ENCODE measurements at places on chromosomes 1 and 21.
A peak's percentile ranks its signal among the peaks of the same experiment; 100 is the strongest.

- DNase-seq = no peak
These were observed 242.2 kb downstream of the PTPRC start for GRCh38 chr1:198880818-198881597.

DNA sequence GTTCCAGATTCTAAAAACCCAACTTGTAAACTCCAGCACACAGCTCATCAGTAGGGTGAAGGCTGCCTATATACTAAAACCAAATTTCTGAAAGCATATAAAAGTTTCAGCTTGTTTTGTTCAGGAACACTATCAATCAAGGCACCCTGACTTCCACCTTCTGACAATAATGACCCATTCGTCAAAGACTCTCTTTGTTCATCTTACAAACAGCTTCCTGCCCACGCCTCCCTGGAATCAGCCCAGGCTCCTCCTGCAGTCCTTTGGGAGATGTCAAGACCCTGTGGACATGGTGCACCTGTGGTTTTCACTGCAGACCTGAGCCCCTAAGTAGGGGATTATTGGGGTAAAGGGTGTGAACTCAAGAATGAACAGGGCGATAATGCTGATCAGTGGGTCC, 178.9 kb upstream of the CAMK1G start:
- no peak for DNase-seq

GRCh38 chr1:88399690-88400089, 284.4 kb upstream of the PKN2 start:
- DNase-seq = no peak

DNA sequence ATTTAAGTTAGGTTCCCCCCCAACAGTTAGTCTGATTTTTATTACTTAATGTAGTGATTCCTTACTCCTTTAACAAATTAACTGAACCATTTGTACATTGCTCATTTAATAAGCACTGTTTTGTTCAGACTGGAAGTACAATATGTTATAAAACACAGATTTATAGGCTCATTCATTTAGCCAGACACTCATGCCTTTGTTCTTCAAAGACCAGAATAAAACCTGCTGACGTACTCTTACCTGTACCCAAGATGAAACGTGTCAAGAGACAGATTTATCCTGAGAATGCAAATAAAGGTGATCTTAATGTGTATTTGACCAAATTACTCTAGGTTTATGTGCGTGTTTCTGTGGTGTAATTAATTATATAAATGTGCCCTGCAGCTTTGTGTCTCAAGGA, 92.8 kb downstream of the INTS7 start:
- DNase-seq = no peak

GRCh38 chr21:32456497-32456918, 44.0 kb downstream of the EVA1C start:
- DNase-seq = no peak

DNA sequence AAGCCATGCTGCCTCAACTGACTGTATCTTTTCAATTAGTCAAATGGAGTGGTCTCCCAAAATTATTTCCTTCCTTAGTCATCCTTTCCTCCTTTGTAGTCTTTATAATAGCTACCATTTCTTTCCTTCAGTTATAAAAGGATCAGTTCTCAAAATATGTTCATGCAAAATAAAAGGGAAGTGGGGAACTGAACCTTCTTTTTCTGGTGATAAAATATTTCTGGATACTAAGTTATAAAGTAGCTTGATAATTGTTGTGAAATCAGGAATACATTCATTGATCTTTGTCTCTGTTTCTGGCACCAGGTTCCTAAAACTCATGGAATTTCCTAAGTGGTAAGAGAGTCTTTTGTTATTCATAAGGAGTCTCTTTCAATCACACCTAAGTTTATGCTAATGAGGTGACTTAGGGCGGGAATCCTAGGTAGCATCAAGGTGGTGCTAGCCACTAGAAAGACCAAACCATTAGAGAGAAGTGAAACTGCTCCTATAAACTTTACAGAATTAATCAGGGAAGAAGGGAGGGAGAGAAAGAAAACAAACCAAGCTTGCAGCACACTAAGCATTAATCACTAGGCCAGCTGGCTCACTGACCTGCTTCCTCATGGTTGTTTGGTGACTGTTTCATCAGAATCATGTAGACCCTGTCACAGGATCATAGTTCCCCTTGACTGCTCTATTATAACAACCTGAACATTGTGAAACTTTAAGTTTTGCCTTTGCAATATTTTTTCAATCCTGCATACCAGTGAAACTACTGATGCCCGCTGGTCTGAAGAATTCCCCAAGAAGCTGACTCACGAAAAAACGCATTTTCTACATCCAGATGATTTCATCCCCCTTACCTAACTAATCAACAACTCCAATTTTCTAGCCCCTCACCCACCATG, 161.6 kb upstream of the PTBP2 start:
- no peak for DNase-seq

DNA sequence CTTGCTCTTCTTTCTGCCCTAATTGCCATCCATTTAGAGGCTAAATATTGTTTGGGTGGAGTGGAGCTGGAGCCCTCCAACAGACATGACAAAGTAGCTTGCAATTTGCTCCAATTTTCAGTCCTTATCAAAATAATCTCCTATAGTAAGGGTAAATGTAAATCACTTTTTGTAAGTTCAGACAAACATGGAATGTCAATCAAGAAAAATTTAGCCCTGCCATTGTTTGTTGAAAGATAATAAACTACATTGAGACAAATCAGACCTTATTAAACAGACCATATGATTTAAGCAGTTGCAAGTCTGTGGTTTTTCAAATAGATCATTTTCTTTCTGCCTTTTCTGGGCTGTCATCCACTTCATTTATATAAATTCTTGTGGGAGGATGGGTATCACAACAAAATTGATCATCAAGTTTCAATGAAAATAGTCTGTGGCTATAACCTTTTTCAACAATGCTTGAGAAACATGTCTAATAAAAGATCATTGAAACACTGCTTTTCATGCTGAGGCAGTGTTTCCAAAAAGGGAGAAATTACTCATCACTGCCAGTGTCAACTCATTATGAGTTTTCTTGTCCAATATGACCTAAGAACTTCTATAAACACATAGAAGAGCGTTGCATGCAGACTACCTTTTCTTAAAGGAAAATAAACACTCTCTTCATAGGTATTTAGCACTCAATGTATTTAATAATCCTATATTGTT, 1152.0 kb upstream of the B3GALT2 start:
- no peak for DNase-seq

DNA sequence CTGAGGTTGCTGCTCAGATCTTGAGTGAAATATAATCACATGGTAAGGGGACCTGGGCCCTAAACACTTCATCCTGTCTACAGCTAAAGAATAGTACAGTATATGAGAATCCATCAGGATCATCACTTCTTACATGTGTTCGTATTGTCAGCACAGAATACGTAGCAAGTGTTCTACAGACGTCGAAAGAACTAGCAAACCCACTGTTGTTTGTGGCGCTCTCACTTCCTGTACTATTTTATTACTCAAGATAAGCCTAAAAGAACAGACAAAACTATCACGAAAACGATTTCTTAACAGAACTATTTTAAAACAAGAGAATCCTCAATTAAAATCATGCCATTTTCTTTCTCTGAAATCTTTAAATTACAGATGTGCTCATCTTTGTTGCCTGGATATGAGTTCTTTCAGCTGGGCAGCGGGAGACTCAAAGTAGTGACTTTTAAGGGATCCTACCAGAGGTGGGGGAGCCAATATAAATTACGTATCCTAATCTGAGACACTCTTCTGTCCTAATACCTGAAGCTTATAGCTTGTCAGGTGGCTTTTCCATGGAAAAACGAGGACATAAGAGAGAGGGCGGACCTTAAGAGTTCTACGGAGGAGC, 724 bp downstream of the ST7L start:
- no peak for DNase-seq

GRCh38 chr21:33069994-33070743, at the start of gene OLIG1:
OLIG1 (plus strand) TSS chr21:33070141; CDS start chr21:33070247, 106 bp downstream.
- DNase-seq = peak; percentile 92

- DNase-seq = peak; percentile 59
These were observed 80.9 kb upstream of the LBR start for GRCh38 chr1:225508538-225509375.

- DNase-seq = no peak
These were observed 776 bp upstream of the TNFRSF9 start for GRCh38 chr1:7941437-7941793.

GRCh38 chr1:218259800-218260199, 25.3 kb upstream of the RRP15 start:
- peak; percentile 43 for DNase-seq

DNA sequence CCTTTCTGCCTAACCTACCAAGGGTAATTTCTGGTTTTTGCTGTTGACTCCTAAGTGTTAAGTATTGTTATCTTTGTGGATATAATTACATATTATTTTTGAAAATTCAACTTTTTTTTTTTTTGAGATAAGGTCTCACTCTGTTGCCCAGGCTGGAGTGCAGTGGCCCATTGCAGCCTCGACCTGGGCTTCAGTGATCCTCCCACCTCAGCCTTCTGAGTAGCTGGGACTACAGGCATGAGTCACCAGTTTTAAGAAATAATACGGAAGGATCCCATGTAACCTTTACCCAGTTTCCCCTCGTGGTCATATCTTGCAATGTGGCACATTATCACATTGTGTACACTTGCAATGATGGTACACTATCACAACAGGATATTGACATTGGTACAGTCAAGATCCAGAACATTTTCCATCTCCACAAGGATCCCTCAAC, 3.1 kb downstream of the CHD1L start:
- DNase-seq = no peak

DNA sequence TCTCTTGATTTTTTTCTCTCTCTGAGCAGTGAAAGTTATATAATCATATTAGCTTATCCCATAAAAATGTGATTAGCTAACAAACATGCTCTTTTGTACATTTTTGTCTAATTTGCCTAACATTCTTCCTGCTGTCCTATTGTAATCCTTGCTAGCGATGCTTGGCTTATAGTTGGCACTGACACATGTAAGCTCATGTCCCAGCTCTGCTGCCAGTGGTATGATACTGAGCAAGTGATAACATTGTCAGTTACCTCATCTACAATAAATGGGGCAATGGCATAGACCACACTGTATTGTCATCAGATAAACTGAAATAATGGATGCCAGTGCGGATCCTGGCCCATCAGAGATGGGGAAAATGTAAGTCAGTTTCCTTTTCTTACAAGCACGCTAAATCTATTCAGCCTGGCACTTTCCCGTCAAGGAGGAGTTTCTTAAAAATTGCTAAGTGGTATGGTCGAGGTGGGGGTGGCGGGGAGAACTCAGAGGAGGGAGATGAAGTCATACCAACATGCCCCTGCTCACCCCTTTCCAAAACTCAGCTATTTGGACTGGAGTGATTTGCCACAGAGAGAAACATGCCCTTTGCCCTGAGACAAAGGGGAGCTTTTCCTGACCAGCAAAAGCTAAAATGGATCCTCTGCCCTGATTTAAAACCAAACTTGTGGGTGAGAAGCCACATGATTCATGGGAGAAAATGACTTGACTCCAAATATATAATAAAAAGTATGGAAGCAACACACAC, 1.3 kb downstream of the FYB2 start:
- DNase-seq = no peak

GRCh38 chr1:186183219-186183618, 191.8 kb downstream of the TPR start:
- no peak for DNase-seq

GRCh38 chr21:32206631-32207405, 72.0 kb downstream of the MIS18A start:
- no peak for DNase-seq

GRCh38 chr1:202088206-202088605, 34.5 kb upstream of the GPR37L1 start:
- DNase-seq = peak; percentile 20

GRCh38 chr1:210516697-210517459, 188.2 kb downstream of the HHAT start:
- no peak for DNase-seq

- DNase-seq = no peak
These were observed 133.1 kb upstream of the NFIA start for GRCh38 chr1:60949154-60949825.

GRCh38 chr1:212816567-212817278, 25.0 kb downstream of the TATDN3 start:
- DNase-seq = no peak

GRCh38 chr1:227362039-227362438, 43.7 kb upstream of the CDC42BPA start:
- no peak for DNase-seq

GRCh38 chr1:86856196-86856595, 57.7 kb downstream of the SELENOF start:
- no peak for DNase-seq

GRCh38 chr1:103496014-103496635, 29.4 kb upstream of the RNPC3 start:
- DNase-seq = no peak

GRCh38 chr1:219120624-219121544, 52.8 kb upstream of the LYPLAL1 start:
- DNase-seq = peak; percentile 38

GRCh38 chr1:30641572-30642353, 81.6 kb downstream of the MATN1 start:
- no peak for DNase-seq

DNA sequence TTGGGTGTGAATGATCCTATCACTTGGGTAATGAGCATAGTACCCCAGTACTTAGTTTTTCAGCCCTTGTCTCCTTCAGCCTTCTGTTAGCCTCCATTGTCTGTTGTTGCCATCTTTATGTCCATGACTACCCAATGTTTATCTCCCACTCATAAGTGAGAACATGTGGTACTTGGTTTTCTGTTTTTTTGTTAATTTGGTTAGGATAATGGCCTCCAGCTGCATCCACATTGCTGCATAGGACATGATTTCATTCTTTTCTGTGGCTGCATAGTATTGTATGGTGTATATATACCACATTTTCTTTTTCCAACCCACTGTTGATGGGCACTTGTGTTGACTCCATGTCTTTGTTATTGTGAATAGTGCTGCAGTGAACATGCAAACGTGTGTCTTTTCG, 39.6 kb upstream of the GPR52 start:
- DNase-seq = no peak

GRCh38 chr1:243275316-243275715, 19.5 kb downstream of the SDCCAG8 start:
- DNase-seq = no peak

DNA sequence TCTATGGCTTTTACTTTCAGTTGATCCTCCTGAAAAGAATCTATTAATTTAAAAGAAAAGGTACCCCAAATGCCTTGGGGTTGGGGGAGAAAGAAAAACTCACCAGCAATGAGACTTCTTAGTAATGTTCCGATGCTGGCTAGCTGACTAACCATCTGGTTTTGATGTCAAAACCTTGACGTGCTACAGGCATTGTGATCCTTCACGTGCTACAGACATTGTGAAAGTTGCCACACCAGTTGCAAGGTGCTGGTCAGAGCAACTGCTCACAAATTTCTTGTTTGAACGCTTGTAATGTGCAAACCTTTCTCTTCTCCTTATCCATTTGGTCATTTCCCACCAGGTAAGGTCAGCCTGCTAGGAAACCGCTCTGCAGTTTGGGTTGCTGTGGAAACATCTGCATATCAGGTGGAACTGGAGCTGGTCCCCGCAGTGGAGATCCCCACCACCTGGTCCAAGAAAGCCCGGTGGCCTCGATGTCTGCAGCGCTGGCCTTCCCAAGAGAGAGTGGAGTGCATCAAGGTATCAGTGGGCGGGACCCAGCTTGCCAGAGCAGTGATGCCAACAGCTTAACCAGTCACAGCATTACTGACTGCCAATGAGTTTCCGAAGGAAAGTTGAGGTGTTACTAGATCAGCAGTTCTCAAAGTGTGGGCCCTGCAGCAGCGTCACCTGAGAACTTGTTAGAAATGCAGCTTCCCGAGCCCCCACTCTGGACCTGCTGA, 16.1 kb downstream of the MAB21L3 start:
- no peak for DNase-seq

Data from D341Med (cell line).